HS-27A (cell line): ENCODE measurements at places on chromosomes 1 and 21.

GRCh38 chr1:182205351-182206022, 144.0 kb upstream of the ZNF648 start:
- DNase-seq, result no peak

DNA sequence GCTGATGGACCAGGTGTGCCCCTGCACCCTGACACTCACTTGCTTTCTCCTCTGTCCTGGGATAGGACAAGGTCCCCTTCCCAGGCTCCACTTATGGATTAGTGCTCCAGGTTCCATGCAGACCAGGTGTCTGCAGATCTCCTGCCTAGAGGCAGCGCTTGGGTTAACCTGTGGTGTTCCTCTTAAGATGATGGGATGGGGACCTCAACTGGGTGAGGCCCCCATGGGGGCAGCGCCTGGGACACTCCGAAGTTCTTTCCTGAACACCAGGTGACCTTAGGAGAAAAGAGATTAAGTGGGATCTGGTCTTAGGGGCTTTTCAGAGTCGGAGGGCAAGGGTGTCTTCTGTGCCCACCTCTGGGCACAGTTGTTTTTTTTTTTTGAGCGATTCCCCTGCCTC, 21.2 kb downstream of the TNNT2 start:
- DNase-seq, result no peak

- DNase-seq, result no peak
These were observed 98.6 kb downstream of the OMA1 start for GRCh38 chr1:58447886-58448285.

DNA sequence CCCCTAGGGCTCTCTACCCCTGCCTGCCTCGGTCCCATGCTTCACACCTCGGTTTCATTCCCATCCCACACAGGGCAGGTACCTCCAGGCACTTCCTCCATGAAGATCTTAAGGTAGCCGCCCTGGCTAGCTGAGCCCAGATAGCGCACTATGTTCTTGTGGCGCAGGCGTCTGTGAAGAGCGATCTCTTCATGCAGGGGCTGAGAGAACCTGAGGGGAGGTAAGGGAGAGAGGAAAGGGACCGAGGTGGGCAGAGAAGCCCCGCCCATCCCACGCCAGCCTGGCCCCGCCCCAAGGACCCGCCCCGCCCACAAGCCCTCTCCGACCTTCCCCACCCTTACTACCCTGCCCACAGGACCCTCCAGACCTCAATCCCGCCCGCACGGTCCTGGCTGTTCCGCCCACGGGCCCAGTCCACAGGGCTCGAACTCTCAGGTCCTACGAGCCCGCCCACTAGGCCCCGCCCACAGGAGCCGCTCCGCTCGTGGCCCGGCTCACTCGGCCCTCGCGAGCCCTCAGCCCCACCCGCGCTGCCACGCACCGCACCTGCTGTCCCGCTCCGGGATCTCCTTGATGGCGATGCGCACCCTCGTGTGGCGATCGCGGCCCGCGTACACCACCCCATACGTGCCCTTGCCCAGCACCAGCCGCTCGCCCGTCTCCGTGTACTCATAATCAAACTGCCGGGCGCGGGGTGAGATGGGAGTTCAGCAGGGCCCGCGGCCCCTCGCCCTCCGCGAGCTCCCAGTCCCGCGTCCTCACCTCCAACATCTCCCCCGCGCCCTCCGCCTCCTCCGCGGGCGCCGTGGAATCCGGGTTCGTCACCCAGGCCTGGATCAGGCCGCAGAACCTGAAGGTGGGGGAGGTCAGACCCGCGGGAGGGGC, 6.4 kb downstream of the MAP3K6 start:
- DNase-seq, result no peak

GRCh38 chr1:235513495-235514366, 9.5 kb upstream of the B3GALNT2 start:
- peak; percentile 62 for DNase-seq

DNA sequence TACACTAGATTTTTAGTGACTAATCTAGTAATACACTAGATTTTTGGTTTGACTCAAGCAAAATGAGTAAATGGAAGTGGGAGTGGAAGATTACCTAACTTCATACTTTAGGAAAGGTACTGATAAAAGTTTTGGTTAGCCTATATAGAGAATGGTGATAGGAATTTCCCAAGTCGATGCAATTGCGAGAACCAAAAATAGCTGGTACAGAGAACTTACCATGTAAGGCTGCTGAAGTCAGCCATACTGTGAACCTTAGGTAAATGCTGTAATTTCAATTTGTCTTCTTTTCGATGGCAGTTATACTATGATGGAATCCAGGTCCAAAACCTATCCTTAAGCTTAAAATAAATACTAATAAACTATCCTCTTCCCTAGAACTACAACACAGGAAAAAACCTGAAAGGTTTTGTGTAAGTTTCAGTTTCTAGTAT, 4.6 kb downstream of the PNRC2 start:
- no peak for DNase-seq

- DNase-seq, result no peak
These were observed 17.5 kb upstream of the LAMTOR5 start for GRCh38 chr1:110424699-110425611.

GRCh38 chr1:110086961-110087360, 16.5 kb upstream of the ALX3 start:
- no peak for DNase-seq

DNA sequence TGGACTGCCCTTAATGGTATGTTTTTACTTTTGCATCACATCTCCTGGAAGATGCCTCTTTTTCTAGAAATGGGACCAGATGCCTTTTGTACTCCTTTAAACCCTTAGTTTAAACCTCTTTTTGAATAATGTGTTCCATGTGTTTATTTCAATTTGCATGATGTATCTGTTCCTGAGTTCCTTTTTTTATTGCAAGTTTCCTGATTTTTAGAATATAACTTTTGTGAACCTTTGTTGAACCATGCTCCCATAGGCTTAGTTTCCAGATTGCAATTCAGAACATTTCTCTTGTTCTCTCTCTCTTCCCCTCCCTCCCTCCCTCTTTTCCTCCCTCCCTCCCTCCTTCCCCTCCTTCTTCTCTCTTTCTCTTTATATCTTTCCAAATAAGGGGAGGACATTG, 81.9 kb downstream of the RGL1 start:
- DNase-seq, result no peak

GRCh38 chr1:31944205-31945089, 6.3 kb upstream of the PTP4A2 start:
- DNase-seq, result no peak

GRCh38 chr1:115136106-115136505, 46.8 kb upstream of the TSPAN2 start:
- DNase-seq, result no peak

DNA sequence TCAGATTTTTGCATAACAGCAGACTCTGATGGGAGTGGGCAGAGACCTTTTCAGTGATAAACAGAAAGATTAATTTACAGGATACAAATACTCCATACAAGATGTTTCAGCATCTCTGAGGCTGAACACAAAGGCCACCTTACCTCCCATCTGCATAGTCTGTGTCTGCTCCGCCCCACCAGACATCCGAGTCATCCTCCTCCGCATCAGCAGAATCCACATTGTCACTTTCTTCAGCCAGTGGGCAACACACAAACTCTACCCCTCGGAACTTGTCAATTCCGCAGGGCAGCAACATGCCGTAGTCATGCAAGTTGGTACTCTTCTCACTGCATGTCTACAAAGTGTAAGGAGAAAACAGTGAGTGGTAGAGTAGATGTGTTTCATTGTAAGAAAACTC, 119.7 kb downstream of the APP start:
- no peak for DNase-seq

DNA sequence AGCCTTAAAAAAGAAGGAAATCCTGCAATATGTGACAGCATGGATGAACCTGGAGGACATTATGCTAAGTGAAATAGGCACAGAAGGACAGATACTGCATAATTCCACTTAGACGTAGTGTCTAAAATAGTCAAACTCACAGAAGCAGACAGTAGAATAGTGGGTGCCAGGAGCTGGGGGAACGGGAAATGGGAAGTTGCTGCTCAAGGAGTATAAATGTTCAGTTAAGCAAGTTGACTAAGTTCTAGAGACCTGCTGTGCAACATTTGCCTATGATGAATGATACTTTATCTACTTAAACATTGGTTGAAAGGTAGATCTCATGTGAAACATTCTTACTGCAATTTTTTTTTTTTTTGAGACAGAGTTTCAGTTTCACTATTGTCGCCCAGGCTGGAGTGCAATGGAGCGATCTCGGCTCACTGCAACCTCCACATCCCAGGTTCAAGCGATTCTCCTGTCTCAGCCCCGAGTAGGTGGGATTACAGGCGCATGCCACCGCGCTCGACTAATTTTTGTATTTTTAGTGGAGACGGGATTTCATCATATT, 197.8 kb downstream of the HIVEP3 start:
- DNase-seq, result no peak

DNA sequence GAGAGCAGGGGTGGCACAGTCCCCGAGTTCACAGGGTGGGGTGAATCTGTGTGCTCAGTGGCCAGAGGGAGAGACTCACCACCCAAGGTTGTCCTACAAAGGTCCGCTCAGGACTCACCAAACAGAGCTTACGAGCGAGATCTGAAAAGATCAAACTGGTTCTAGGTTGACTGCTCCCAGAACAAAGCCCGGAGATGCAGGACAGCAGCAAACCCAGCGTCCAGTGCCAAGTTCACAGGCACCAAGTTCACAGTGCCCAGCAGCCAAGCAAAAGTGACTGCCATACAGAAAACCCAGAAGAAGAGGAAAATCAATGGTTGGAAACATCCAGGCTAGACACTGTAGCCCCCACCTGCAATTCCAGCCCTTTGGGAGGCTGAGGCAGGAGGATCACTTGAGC, 35.7 kb downstream of the AGPAT3 start:
- no peak for DNase-seq

DNA sequence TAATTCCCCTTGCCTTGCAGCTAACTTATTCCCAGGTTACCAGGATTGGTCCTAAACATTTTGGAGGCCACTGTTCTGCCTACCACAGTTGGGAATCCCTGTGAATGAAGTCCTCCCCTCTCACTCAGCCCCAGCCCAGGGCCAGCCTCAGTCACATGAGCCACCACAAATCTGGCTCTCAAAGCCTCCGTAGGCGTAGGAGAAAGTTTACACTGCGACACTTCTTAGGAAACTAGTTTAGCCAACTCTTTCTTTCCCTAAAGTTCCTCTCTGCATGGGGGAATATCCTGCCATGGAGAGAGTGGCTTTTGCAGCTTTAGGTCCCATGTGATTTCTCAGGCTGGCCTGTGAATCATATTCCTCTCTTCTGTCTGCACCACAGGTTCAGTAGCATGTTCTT, 45.7 kb upstream of the ETV3 start:
- no peak for DNase-seq

DNA sequence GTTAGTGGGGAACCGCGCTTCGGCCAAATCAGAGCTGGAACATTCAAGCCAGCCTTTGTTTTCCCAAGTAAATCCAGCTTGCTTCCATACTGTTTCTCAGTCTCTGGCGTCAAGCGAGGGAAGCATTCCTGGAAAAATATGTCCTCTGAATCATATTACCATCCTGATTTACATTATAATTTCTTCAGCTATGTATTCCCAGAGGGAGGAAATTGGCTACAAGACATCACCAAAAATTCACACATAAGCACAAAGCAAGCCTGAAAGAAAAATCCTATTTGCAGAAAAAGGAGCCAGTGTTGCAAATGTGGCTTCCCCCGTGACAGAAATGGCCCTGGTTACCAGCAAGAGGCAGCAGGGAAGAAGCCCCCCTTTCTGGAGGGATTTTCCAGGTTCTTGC, 233.3 kb downstream of the KCNJ6 start:
- DNase-seq, result no peak

- no peak for DNase-seq
These were observed 23.6 kb downstream of the DISP3 start for GRCh38 chr1:11502516-11502915.

DNA sequence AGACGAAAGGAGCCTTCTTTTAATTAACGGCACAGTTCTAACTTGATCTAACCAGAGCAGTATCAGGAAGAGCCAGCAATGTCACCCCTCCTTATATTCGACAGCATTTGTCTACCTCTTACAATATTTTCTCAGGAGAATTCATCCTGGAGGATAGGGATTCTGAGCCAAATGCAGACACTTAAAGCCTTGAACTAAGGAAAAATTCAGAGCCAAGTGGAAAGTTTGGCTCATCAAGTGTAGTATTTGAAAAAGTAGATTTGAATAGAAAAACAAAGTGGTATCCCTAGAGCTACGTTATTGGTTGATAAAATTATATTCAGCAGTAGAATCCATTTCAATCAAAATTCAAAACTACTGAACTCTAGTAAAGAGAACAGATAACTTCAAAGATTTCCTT, 732.0 kb upstream of the ADGRL2 start:
- DNase-seq, result no peak

DNA sequence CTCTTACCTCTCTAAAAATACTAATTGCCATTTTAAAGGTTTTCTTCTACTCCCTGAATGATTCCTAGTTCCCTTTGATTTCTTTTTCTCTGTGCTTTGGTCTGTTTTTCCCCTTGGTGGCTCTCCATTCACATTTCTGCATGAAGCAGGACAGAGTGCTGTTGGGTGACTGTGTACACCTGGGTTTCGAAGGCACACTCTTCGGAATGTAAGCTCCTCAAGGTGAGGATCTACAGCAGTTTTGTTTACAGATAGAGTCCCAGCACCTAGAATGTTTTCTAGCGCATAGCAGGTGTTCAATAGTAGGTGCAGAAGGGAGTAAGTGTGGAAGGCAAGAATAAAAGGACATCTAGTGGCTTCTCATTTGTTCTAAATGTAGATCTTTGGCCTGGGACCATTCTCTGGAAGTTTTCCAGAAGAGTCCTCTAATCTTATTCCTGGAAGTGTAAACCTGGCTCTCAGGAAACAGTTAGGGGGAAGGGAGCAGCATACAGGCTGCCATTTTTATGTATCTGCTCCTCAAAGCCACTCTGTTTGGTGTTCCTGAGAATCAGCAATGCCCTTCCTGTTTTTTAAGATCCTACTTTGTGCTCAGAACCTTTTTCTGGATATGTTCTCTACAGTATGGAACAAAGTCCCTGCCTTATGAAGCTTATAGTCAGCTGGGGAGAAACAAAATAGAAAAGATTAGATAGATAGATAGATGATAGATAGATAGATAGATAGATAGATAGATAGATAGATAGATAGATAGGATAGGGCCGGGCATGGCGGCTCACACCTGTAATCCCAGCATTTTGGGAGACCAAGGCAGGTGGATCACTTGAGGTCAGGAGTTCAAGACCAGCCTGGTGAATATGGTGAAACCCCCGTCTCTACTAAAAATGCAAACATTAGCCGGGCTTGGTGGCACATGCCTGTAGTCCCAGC, 22.8 kb upstream of the EFNA1 start:
- DNase-seq, result no peak

GRCh38 chr1:220250681-220251080, 21.6 kb downstream of the RAB3GAP2 start:
- no peak for DNase-seq

- DNase-seq, result no peak
These were observed 24.1 kb downstream of the SLC45A3 start for GRCh38 chr1:205656236-205656635.
